ENCODE measurements at places on chromosomes 13 and 19. TPM values are rescaled to one million over a fixed set of nuclear protein-coding genes. Genes with fewer than 3 reads are reported as not detected.
A peak's percentile ranks its signal among the peaks of the same experiment; 100 is the strongest.

The CGB2 gene
- total RNA-seq = not detected

The GJB6 gene
- total RNA-seq = not detected

The TMEM190 gene
- not detected for total RNA-seq

- DNase-seq = peak; percentile 39
Observed at GRCh38 chr13:97758317-97758716, 195.2 kb upstream of the IPO5 start.

GRCh38 chr19:44954278-44954648 is 917 bp upstream of the CLPTM1 start:
- DNase-seq = no peak

DNA sequence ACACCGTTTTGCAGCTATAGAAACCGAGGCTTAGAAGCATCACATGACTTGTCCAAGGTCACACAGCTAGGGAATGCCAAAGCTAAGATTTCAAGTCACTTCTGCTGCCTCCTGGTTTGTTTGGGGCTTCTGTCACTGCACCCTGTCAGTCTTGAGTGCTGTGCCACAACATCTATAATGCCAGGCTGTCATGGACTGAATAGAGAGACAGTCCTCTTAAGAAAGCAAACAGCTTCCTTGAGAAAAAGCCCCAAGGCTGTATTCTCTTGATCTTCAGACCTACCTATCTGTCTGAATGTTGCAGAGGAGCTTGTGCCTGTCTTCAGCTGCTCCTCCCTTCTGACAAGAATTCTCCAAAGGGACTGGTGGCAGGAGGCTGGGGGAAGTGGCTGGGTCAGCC is 81.6 kb downstream of the OLFM4 start:
- no peak for DNase-seq

DNA sequence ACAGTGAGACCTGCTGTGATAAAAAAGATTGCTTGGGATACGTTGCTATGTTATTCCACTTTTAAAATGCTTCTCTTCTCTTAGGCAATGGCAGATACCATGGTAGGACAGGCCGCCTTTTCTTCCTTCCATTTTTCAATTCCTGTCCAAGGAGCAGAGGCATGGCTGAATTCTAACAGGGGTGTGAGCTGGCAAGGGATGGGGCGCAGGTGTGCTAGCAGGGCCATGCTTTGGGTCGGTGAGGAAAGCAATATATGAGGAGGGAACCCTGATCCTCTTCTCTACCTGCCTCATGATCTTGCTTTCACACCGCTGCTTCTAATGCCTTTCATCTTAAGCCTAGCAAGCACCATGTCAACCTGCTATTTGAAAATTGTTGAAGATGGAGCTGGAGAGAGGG is 225.0 kb downstream of the KATNAL1 start:
- no peak for DNase-seq

DNA sequence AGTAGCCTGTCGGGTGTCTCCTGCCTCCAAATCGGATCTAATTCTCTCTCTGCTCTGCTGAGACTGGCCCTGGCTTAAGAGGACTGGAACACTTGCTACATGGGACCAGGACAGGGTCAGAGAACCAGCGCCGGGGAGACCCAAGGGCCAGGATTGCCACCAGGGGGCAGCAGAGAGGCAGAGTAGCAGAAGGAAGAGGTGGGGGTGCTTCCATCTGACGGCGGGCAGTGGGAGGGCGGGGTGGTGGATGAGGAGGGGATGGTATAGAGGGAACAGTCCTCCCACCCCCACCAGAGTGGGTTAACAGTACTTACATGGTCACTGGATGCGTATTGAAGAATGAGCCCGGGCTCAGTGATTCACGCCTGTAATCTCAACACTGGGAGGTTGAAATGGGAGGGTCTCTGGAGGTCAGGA is 11.9 kb downstream of the SELENOW start:
- peak; percentile 87 for DNase-seq

DNA sequence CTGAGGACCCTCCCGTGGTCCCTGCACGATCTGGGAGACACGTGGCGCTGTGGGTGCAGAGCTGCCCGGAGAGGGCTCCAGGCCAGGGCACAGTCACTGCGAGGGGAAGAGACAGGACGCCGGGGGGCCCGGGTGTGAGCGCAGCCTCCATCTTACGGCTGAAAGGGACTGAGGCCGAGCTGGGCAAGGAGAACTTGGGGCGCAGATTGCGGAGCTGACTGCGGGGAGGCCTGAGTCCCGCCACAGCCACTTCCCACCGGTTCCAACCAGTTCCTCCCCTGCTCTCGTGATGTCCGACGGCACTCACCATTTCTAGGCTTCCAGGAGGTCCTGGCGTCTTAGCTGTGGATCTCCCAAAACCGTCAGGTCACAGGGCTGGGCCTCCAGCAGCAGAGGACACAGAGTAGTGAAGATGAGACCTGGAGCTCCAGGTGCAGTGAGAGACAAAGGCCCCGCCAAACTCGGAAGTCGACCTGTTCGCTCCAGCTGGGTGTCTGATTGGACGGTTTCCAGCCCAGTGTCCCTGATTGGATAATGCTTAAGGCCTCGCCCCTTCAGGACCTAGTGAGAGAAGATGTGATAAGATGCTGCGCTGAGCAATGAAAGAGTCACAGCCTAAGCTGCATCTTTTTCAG is 4.8 kb upstream of the ZNF253 start:
- DNase-seq = no peak

- DNase-seq = no peak
Observed at GRCh38 chr13:93145199-93145598, 81.4 kb upstream of the GPC6 start.

All from heart left ventricle (tissue), 16 donors.